NCI-H345 (cell line): ENCODE measurements at places on chromosomes 11 and 22.

- DNase-seq = no peak
Observed at GRCh38 chr11:118887206-118887605, 3.5 kb downstream of the CXCR5 start.

DNA sequence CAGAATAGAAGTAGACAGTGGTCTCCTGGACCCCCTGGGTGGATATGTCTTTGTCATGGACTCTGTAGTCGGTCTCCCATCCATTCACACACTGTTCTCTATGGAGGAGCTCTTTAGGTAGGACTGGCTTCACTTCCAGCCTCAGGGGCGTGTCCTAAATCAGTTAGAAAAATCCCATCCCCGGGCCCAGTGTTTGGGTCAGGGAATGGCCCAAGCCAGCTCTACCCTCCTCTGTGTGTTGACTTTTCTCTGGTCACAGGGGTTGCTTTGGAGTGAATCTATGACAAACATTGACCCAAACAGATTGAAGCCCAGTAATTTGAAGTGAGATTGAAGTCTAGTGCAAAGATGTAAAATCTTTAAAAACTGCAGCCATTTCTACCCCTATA, 34.0 kb downstream of the WEE1 start:
- no peak for DNase-seq

GRCh38 chr22:35064664-35065063, 1.3 kb upstream of the ISX start:
- no peak for DNase-seq

DNA sequence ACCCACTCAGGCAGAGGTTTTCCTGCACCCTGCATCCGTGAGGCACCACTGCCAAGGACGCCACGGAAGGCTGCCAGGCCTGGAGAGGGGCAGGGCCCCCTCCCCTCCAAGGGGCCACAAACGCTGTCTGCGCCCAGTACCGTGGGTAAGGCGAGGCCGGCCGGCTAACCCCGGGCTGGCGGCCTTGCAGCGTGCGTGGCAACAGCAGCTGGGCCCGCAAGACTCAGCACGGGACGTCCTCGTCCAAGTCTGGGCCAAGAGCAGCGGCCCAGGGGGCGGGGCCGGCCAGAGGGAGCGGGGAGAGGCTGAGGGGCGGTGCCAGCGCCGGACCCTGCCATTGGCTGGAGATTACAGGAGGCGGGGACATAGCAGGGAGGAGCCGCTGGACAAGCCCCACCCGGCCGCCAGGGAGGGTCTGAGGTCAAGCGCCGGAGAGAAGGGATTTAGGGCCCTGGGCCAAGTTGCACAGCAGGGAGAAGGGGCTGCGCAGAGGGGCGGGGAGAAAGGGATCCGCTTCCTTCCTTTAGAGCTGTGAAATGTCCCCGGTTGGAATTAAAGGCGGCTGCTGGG, 16.0 kb downstream of the SLC43A1 start:
- peak; percentile 88 for DNase-seq

DNA sequence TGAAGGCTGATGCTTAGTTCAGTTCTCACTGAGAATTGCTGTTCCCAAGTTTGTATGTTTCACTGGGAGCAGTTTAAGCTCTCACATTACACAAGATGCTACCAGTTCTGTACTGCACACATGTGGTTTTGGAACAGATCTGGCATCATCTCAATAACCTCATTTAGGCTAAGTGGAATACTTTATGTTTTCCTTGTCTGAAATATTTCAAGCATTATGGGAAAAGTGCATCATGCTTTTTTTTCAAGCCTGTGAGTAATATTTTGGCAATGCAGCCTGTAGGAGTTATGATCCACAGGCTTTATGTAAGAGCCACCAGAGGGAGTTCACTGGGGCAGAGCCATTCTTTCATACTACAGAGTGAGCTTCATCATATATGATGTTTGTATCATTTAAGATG, 141.5 kb downstream of the OR4C45 start:
- no peak for DNase-seq

GRCh38 chr22:32569956-32570355, 95.3 kb downstream of the FBXO7 start:
- no peak for DNase-seq

DNA sequence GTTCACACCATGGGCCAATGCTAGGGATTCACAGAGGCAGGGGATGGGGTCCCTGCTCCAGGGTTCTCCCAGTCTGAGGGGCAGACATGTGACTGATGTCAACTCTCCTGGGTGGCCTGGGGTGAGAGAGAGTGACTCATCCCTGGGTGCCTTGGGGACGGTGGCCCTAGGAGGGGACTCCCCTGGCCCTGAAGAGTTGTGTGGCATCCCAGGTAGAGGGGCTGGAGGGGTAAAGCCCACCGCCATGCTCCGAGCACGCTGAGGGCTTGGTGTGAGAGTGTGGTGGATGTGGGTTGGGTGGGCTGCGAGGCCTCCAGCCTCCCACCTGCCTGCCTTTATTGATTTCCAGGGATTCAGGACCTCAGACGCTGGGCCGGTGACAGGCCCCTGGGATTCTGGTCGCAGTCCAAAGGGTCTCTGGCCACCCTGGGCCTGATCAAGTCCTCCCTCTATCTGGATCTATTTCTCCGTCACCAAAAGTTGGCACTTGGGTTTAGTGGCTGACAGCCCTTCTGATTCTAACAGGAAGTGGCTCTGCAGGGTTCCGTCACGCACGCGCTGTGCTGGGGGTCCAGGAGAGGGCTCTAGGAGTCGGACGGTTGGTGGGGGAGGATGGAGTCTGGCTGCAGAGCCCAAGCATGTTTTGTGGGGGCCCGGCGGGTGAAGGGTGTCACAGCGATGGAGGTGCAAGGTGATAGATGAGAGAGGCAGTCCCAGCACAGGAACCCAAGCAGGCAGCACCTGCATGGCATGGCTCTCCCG, 27.3 kb upstream of the WNT7B start:
- DNase-seq = no peak

GRCh38 chr22:32206774-32207758, 2.2 kb upstream of the RFPL2 start:
- peak; percentile 1 for DNase-seq

- DNase-seq = no peak
Observed at GRCh38 chr11:2477254-2477653, 32.4 kb downstream of the KCNQ1 start.

DNA sequence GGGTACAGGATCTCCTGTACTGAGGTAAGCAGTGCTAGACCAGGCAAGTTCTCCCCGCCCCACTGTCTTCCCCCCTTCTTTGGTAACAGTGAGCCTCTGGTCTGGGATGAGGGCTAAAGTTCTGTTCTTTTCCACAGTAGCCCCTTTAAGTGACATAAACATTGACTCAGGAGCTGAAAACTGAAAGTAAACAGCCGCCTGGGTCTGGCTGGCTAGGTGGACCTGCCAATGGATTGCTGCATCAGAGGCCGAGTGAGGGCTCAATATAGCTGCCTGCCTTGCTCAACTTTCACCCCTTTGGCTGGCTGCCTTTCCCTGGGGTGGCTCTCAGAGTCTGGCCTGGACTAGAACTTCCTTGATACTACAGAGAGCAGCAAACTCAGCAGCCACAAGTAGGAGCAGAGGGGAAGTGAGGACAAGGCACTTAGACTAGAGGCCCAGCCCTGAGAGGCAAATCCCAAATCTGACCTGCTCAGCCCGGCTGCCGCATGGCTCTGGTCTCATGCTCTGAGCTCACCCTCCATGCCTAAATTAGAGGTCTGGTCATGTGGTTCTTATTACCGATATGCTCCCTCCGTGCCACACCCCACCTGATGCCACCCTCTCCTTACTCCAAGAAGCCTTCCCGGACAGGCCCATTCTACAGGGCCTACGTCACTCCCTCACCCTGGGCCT, 9.6 kb upstream of the UCP3 start:
- DNase-seq = no peak

DNA sequence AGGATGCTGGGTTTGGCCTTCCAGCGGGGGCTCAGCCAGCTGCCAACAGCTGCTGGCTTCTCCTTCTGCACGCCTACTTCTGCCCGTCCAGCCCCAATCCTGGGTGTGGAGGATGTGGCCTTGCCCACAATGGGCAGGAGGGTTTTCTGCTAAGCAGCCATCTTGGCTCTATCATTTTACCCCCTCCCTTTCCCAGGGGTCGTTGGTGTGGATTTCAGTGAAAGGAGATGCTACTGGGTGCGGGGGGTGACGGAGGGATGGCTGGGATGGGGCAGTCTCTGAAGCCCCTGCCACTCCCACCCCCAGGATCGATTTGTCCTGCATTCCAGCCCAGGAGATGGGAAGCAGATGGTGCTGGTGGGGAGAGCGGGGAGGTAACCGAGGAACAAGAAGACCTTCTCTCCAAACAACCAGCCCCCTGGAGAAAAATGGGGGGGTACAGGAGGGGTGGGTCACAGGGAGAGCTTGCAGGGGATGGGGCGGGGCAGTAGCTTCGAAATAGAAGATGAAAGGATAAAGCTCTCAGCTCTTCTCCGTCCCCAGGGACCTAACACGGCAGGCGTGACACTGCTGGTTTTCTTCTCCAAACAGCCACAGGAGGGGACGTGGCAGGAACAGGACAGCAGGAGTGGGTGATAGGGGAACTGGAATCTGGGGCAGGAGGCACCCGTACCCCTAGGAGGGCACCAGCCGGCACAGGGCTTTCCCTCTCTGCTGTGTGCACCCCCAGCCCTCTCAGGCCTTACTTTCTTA, 68.9 kb downstream of the NECTIN1 start:
- no peak for DNase-seq

- DNase-seq = no peak
Observed at GRCh38 chr11:35326266-35326879, 93.0 kb downstream of the SLC1A2 start.

- peak; percentile 53 for DNase-seq
Observed at GRCh38 chr11:125591649-125592304, 875 bp upstream of the STT3A start.

- DNase-seq = no peak
Observed at GRCh38 chr11:14414470-14415461, 55.8 kb upstream of the RRAS2 start.

- no peak for DNase-seq
Observed at GRCh38 chr11:94769880-94770279, 1.7 kb downstream of the AMOTL1 start.

DNA sequence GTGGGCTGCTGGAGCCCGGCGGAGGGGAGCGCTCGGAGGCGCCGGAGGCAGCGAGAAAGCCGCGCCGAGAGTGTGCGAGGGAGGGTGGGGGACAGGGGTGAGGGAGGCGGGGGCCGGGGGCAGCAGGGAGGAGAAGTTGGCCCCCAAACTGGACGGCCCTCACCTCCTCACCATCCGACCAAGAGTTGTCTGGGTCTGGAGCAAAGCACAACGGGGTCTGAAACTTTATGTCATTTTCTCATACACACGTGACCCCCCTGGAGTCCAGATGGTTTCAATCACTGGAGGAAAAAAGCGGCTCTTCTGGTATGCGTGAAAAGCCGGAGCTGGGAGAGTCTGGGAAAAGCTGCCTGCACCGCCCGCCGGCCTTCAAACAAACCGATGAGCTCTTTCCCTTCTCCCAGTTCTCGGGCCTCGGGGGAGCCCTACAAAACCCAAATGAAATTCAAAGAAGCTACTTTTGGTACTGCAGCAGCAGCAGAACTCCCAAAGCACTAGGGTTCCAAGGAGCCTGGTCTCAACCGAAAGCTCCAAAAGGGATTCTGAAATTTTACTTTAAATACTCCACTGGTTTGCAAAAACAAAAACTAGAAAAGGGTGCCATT, 39.7 kb upstream of the AKIP1 start:
- peak; percentile 36 for DNase-seq

- DNase-seq = no peak
Observed at GRCh38 chr22:50604256-50605001, 3.8 kb downstream of the MAPK8IP2 start.

DNA sequence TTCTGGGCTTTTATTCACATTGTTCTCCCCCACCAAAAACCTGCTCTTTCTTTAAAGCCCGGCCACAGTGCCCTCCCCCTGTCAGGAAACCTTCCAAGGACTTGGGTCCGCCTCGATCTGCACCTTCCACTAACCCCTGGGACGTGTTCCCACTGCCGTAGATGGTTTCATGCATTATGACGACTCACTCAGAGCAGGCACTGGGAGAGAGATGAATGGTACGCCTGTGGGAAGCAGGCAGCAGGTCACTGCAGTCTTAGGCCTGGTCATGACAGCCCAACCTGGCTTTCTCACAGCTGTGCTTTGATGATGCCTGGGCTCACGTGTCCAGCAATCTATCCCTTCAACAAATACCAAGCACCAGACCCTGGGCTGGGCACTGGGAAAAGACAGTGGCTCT, 115.7 kb downstream of the WNT7B start:
- no peak for DNase-seq
